Suppressor macrophage (primary cell): ENCODE measurements at places on chromosomes 12 and 14.

DNA sequence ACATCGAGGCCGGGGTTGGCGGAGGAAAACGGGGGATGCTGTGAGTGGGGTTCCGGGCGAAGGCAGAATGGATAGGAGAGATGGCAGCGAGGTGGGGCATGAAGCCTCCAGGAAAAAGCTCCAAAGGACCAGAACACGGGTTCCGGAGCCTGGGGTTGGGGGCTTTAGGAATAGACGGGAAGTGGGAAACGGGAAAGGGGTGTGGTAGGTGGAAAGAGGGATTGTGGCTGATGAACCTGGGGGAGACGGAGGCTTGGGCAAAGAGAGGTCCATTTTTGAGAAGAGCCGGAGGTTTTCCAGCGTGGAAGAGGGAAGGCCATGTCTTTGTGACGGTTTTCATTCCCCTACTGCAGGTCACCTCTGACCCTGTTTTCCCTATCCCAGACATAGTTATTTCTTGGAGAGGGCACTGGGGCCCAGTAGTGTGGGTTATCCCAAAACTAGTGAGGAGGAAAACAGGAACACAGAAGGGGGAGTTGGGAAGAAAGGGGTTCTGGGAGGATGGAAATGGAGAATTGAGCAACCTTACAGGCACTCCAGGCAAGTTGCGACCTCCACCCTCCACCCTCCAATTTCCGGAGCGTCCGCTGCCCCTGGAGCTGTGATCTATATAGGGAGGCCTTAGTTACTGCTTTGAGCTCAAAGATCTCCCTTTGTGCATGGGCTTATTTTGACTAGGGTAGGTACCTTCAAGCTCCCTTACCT, 1.1 kb downstream of the ATN1 start:
- DNase-seq, result peak; percentile 24

GRCh38 chr12:32365473-32366064, 33.8 kb upstream of the FGD4 start:
- peak; percentile 80 for DNase-seq

DNA sequence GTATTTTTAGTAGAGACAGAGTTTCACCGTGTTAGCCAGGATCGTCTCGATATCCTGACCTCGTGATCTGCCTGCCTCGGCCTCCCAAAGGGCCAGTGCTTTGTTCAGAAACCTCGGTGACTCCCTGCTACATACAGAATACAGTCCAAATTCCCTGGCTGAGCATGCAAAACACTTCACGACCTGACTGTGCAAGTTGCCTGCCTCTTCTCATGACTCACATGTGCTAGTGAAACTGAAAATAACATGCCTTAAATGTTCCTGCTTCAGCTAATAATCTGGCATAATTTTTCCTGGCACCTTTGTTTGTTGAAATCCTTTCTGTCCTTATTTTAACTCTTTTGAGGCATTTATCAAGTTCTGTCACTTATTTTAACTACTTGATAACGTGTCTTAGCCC, 8.2 kb downstream of the DMAC2L start:
- DNase-seq, result peak; percentile 11

DNA sequence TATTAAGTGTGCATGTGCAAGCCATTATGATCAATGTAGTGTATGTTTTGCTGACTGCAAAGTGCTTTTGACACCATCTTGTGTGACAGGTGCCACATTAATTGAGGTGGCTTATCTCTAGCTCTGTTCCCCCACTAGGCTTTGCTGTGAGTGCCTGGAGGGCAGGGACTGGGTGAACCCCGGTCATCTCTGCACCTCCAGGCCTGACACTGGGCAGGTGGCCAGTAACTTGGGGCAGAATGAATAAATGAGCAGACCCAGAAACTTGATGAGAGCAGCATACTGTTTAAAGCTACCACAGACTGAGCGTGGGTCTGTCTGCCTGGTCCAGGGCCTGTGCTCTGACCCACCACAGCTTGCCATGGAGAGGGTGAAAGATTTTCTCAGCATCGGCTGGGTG, 151.6 kb downstream of the CALM1 start:
- DNase-seq, result no peak

GRCh38 chr14:89175881-89176799, 240.9 kb downstream of the FOXN3 start:
- no peak for DNase-seq

DNA sequence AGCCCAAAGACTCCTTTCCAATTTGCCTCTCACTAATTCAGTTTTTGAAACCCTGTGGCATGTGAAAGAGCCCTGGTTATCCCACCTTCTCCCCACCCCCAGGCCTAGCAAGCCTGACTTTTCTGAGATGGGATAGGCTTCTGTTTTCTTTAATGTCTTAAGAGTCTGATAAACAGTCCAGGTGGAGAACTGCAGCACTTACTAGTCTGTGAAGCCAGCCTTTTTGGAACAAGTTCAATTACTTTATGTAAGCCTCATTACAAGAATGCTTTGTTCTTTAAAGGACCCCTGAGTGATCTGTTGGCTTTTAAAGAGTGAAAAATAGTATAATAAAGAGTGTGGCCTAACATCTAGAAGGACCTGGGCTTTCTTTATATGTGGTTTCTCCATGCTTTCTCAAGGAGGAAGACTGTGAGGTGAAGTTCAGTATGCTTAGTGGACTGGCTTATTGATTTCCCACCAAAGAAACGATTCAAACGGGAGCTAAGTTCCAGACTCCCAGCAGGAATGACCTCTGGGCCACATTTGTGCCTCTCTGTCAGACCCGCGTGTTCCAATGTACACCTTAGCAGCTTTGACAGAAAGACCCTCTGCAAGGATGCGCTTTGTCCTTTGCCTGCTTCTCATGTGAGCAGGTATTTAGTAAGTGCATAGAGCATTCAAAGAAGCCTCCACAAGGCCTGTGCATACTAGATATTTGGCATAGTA, 129.5 kb downstream of the DAAM1 start:
- no peak for DNase-seq

- no peak for DNase-seq
Measured at GRCh38 chr12:108295641-108296040, 43.5 kb downstream of the CMKLR1 start.

- no peak for DNase-seq
Measured at GRCh38 chr12:87678453-87678852, 350.7 kb downstream of the C12orf50 start.

GRCh38 chr12:105419606-105420005, 89.1 kb downstream of the C12orf75 start:
- no peak for DNase-seq

- peak; percentile 39 for DNase-seq
Measured at GRCh38 chr14:75280291-75280830, 1.7 kb downstream of the FOS start.

GRCh38 chr12:109583733-109584132, 10.1 kb downstream of the MVK start:
- no peak for DNase-seq

GRCh38 chr12:85329913-85330312, 49.9 kb downstream of the ALX1 start:
- no peak for DNase-seq

DNA sequence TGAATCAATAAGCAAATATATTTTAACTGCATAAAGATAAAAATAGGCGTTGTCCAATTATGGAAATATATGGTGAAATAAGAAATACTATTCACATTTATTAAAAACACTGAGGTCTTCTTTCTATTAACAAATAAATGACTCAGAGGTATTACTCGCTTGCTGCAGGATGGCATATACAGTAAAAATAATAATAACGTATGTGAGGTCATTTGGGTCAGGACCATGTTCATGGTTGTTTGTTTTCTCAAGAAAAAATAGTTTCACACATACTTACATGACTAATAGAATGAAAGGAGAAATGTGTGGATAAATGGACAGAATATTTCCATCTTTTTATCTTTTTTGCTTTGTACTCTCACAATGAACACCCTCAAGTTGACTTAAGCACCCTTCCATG, 46.5 kb upstream of the RTL1 start:
- no peak for DNase-seq

- no peak for DNase-seq
Measured at GRCh38 chr14:61077951-61078720, 97.1 kb downstream of the SLC38A6 start.

- no peak for DNase-seq
Measured at GRCh38 chr12:121405211-121405610, 5.3 kb downstream of the RNF34 start.

GRCh38 chr14:60945984-60946383, 34.9 kb downstream of the TRMT5 start:
- DNase-seq, result peak; percentile 31

- no peak for DNase-seq
Measured at GRCh38 chr14:91575469-91576208, 65.5 kb upstream of the PPP4R3A start.

DNA sequence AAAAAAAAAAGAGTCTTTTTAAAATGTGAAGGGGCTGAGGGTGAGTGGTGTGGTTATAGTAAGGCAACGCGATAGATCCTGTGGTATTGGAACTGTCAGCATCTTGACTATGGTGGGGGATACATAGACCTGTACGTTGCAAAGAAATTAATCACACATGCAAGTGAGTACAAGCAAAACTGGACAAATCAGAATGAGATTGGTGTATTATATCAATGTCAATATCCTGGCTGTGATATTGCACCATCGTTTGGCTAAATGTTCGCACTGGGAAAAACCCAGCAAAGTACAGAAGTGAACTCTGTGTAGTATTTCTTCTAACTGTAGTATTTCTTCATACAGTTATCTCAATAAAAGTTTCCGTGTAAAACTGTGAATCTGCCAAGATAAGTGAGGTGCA, 67.9 kb downstream of the GCH1 start:
- no peak for DNase-seq
